ENCODE measurements at places on chromosomes 12 and 14.

- no peak for DNase-seq
These were observed 59.8 kb downstream of the TMEM117 start for GRCh38 chr12:43895580-43896206.

- DNase-seq, result no peak
These were observed 29.5 kb upstream of the MSRB3 start for GRCh38 chr12:65248656-65249633.

GRCh38 chr14:85534458-85535293 lies 4.7 kb downstream of the FLRT2 start:
- DNase-seq, result no peak

DNA sequence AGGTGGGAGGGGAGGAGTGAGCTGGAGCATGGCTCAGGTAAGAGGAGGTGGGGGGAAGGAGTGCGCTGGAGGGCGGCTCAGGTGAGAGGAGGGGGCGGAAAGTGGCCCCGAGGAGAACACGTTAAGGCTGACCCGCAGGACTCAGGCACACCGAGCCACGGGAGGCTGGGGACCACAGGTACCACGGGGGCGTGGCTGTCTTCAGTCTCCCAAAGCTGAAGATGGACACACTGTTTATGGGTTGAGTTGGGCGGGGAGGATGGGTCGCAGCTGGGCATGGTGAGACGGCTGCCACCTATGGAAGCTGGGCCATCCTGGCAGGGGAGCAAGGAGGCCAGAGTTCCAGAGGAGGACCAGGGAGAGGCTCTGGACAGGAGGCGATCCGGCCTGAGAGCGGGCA lies 23.5 kb downstream of the UBR7 start:
- no peak for DNase-seq
